ENCODE measurements at places on chromosomes 6 and 20. TPM values are rescaled to one million over a fixed set of nuclear protein-coding genes. Genes with fewer than 3 reads are reported as not detected.

GRCh38 chr6:47495207-47495606, 17.6 kb downstream of the CD2AP start:
- no peak for DNase-seq

- DNase-seq = no peak
Measured at GRCh38 chr6:33428966-33429749, 9.3 kb downstream of the SYNGAP1 start.

GRCh38 chr6:150286912-150287311, 81.9 kb upstream of the IYD start:
- DNase-seq = peak; percentile 7

DNA sequence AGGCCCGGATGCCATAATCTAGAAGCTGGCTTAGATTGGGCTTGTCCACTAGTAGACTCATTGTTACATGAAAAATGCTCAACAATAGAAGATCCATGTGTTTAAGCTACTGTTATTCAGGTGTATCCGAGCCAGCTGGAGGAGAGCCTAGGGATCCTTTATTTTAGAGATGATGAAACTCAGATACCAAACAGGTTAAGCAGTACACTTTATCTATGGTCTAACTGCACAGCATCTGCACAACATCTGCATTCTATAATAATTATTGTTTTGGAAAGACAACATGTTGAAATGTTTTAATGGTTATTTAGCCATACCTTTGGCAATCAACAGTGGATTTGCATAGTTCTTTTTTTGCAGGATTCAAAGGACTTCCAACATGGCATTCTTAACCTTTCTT, 134.1 kb downstream of the RFPL4B start:
- no peak for DNase-seq

DNA sequence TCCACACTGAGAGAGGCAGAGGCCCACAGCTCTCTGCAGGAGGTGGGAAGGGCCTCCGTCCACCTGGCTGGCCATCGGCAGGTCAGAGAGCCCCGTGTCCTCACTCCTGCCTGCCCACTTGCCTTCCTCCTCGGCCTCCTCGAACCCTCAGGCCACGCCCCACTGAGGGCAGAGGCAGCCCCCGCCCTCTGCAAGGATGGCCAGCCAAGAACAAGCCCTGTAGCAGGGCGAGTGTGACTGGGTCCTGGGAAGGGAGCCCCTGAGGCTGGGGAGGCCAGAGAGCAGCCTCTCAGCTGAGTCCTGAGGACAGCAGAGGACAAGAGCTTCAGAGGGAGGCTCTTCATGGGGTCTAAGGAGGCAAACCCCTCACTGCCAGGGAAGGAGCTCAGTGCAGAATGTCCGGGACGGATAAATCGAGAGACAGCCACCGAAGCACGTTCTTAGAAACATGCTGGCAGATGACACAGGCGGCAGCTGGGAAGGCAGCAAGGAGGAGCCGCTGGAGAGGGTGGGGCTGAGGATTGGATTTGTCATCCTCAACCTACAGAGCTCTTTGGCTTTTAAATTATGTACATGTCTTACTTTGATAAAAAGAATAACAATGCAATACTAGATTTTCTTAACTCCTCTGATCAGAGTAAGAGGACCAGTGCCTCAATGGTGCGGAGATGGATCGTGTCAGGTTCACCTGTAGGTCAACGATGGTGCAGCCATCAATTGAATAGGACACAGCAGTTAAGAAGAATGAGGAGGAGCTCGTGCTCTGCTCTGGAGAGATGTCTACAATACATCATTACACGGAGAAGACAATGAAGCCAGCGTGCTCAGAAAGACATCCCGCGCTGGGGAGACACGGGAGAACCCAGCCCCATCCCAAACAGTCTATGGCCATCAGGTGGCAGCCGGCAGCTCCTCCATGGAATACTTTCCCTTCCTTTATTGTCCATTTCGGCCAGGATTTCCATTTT, 53.0 kb downstream of the GNAS-AS1 start:
- no peak for DNase-seq

- no peak for DNase-seq
Measured at GRCh38 chr6:6284221-6284966, 36.1 kb downstream of the F13A1 start.

Gene TPBG
- polyA plus RNA-seq = 75.6 TPM

Gene ZSWIM3
- polyA plus RNA-seq = 3.3 TPM

DNA sequence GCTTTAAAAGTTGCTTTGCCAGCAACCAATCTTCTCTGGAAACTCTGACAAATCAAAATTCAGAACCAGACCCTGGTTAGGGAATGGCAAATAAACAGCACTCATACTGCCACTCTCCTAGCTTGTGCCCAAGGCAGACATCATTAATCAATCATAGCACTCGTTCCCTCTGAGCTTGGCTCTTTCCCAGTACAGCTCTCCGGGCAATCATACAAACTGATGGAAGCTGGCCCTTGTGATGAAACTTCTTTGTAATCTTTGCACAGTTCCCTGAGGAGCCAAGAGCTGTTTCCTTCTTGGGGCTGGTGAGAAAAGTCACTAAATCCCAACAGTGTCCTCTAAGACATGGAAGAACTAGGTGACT, 34.7 kb downstream of the KIAA1755 start:
- DNase-seq = no peak

Gene TSPO2
- polyA plus RNA-seq = not detected

DNA sequence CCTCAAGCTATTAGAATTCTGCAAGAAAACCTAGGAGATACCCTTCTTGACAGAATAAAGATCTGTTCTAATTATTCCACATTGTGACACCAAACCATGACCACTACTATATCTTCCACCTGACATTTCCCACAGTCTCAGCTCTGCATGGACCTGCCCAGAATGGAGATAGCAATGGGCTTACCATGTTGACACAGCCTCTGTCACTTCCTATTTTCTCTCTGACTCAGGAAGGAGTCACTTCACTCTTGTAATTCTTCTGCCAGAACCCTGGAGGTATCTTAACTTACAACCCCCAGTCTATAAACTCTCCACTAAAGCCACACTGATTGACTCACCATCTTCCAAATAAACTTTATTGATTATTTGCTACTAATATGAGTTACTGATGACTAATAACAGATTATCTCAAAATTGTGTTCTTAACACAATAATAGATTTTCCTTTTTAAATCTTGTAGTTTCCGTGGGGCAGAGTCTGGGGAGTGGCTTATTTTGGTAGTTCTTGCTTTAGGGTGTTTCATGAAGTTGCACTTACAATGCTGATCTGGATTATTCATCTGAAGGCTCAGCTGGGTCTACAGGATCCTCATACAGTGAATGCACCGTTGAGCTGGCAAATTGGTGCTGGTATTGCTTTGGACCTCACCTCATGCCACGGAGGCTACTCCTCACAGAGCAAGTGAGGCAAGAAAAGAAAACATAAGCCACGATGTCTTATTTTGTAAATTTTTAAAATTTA, 869.9 kb downstream of the KIF16B start:
- peak; percentile 87 for DNase-seq

Gene FAM50B
- polyA plus RNA-seq = 7.4 TPM

DNA sequence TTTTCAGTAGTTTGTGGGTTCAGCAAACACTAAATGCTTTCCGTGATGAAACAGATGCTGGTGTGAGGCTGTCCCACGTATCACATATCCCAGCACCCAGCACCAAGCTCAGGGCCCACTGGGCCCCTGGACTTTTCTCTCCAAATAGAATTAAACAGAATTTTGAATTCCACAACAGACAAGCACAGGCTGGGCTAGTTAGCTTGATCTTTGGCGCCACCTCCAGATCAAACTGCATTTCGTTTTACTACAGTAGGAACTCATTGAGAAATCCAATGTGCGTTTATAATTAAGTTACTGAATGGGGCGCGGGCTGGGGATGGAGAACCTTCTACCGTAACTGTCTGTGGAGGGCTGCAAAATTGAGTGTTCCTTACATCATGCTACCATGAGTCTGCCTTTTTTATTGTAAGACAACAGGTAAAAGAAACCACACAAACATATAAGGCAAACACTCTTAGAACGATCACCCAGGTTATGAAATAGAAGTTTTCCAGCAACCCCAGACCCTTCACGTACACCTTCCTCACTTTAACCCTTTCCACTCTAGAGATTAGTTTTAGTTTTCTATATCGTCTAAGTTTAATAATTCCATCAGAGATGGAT, 107.8 kb downstream of the ZFP64 start:
- DNase-seq = peak; percentile 75

DNA sequence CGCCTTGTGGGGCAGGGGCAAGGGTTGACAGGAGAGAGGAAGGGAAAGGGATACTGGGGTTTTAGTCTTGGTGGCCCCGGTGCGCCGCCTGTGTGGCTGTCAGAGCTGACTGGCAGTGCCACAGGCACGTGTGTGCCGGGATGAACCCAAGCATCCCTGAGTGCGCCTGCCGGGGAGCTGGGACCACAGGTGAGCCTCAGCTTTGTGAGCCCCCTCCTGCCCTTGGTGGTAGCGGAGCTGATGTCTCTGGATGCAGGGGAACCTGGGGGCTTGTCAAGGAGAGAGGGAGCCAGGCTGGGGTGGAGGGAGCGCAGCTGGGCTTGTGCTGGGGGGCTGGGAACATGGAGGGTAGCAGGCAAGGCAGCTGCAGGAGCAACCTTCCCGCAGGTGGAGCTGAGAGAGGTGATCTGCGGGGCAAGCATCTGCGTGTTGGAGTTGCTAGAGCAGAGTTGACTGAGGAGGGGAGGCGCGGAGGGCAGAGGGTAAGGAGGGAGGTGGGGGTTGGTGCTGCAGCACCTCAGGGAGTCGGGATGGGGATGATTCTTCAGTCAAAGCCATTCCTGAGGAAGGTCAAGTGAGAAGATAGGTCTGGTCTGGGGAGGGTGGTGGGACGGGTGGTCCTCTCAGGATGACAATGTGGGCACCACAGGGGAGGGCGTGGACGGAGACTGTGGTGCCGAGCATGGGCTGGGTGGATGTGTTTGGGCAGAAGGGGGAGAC, 28.1 kb downstream of the PYGB start:
- no peak for DNase-seq

Gene SLC12A5
- 2.2 TPM for polyA plus RNA-seq

Gene RFX6
- polyA plus RNA-seq = not detected

DNA sequence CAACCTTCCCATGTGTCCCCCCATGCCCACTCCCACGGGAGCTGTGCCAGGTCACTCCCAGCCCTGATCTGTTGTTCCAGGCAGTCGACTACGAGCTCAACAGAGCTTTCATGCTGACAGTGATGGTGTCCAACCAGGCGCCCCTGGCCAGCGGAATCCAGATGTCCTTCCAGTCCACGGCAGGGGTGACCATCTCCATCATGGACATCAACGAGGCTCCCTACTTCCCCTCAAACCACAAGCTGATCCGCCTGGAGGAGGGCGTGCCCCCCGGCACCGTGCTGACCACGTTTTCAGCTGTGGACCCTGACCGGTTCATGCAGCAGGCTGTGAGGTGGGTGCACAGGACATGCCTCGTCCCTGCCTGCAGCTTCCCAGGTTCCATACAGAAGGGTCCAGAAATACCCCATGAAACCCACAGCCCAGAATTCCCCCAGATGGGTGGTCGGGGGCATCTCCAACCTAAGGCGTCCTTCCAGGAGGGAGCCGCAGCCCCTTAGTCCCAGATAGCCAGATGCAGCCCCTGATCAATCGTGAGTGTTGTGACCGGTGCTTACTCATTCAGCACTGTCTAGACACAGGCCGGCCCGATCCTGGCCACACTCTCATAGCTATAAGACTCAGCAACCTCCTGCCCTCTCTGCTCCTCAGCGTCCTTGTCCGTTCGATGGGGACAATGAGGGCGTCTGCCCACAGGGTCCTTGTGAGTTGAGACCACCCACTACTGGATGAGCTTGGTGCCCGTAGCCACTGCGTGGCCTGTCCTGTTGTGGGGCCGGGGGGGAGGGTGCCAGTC, 142.1 kb downstream of the TAF4 start:
- DNase-seq = no peak

- no peak for DNase-seq
Measured at GRCh38 chr20:3413393-3413889, 6.0 kb upstream of the DNAAF9 start.

DNA sequence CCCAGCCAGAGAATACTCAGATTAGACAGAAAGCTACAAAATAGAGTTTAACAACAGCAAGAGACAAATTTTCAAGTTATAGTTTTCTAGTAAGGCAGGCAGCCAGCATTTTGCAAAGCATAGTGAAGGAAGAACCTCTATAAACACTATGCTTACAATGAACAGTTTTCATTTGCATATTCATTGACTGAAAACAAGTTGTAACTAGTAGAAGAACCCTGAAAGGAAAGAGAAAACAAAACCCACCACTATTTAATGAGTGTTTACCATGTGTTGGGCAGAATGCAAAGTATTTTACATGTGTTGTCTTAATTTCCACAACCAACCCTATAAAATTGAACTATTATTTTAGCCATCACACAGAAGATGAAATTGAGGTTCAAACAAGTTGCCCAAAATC, 196.1 kb downstream of the UBE3D start:
- no peak for DNase-seq

- DNase-seq = no peak
Measured at GRCh38 chr6:6634735-6635075, 46.2 kb downstream of the LY86 start.

Gene ZNF512B
- 15.9 TPM for polyA plus RNA-seq

Gene ZC2HC1B
- polyA plus RNA-seq = not detected

Data from IMR-90 (cell line).